ENCODE measurements at places on chromosomes 11 and 22. TPM values are rescaled to one million over a fixed set of nuclear protein-coding genes. Genes with fewer than 3 reads are reported as not detected.

The HEPN1 gene
- not detected for total RNA-seq

The OR2D2 gene
- not detected for total RNA-seq

The LSP1 gene
- 600 TPM for total RNA-seq

The TNKS1BP1 gene
- 8.5 TPM for total RNA-seq

The GPHA2 gene
- not detected for total RNA-seq

The PYGM gene
- 4.0 TPM for total RNA-seq

The CYP2R1 gene
- 15.4 TPM for total RNA-seq
